Activated T-helper 17 cell treated with anti-CD3 and anti-CD28 coated beads, Interleukin-2, amount 50 U/mL, for 72 hours (primary cell): ENCODE measurements at places on chromosomes 2 and 18.

- peak; percentile 18 for ATAC-seq
Observed at GRCh38 chr18:47929681-47930198, 719 bp downstream of the SMAD2 start.

DNA sequence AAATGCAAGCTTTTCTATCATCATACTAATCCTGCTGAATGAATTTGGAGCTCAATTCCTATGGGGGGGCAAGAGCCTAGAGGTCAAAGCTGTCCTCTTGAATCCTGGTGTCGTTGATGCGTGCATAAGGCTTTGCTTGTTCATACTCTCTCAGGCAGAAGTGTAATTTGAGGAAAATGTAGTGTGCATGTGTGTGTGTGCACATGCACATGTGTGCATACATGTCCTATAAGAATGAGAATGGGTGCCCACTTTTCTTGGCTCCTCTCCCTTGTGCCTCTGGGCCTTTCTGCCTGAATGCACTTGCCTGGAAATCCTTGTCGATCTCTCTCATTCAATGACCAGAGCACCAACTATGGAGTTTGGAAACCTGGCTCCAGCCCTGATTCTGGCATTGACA lies 28.5 kb upstream of the C18orf32 start:
- ATAC-seq = no peak

DNA sequence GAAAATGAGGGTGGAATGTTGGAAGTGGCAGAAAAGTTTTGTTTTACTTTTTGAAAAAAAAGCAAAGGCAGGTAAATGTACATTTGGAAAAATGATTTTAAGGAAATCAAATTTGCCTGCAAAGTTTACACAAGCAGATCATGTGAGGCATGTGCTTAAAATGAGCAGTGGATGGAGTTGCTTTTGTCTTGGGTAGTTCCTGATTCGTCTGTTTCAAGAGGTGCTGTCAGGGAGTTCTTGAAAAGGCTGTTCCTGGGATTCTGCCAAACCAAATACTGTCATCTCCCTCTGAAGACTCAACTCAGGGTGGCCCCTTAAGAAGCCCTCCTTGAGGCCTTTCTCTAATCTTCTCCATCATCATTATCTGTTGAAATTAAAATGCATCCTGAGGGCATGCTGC lies 59.0 kb downstream of the TACR1 start:
- ATAC-seq = no peak

- no peak for ATAC-seq
Observed at GRCh38 chr2:100703213-100703612, 116.7 kb upstream of the NPAS2 start.

- no peak for ATAC-seq
Observed at GRCh38 chr18:75544051-75544481, 116.6 kb upstream of the SMIM21 start.

GRCh38 chr2:15617778-15618448 lies 26.2 kb downstream of the DDX1 start:
- ATAC-seq = no peak

GRCh38 chr2:177161741-177162460 lies 50.7 kb upstream of the HNRNPA3 start:
- ATAC-seq = no peak

- no peak for ATAC-seq
Observed at GRCh38 chr2:44769349-44770011, 172.0 kb upstream of the SIX3 start.

DNA sequence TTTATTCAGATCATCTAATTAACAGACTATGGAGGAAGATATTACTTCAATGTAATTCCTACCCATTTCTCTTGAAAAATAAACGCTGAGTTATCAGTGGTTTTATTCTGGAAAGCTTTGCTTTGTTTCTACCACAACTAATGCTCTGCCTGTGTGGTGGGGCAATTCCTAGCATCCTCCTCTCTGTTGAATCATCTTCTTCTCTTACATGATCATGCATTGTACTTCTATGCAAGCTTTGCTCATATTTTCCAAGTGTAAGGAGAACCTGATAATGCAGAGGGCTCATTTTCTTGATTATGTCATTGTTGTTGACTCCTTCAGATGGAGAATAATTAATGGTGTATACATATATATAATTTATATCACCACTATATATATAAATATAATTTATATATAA lies 46.7 kb downstream of the CCDC195 start:
- ATAC-seq = no peak

DNA sequence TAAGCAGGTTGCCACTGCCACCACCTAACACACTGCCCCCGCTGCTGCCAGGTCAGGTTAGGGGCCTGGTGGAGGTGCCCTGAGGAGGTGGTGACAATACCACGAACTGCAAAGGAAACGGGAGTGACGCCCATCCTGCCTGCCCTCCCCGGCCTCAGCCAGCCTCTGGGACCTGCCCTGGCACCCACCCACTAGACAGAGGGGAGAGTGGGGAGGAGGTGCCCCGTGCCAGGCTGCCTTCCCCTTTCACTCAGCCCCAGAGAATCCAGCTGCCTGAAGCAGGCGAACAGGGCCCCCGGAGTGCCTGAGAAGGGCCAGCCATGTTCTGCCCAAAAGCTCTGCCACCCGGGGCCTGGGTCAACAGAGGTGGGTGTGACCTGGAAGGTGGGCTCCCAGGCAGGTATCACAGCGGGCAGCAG lies 44.5 kb upstream of the FOSL2 start:
- peak; percentile 85 for ATAC-seq

- ATAC-seq = no peak
Observed at GRCh38 chr18:3599195-3599594, 149.2 kb downstream of the TGIF1 start.

DNA sequence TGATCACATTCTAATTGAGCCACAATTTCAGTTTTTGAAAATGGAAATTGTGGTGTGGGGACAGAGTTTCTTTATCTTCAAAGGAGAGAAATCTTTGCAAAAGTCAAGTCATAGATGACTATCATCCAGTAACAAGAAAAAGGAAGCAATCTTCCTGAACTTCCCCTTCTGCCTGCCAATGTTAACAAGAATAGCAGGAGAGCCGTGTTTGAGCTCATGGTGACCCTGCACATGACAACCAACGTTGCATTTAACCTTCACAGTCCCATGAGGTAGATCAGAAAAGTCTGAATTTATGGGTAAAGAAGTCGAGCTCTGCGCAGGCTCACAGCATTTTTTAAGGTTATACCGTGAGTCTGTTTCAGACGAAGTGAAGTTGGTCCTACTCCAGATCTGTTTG lies 454.9 kb downstream of the LPIN1 start:
- no peak for ATAC-seq

DNA sequence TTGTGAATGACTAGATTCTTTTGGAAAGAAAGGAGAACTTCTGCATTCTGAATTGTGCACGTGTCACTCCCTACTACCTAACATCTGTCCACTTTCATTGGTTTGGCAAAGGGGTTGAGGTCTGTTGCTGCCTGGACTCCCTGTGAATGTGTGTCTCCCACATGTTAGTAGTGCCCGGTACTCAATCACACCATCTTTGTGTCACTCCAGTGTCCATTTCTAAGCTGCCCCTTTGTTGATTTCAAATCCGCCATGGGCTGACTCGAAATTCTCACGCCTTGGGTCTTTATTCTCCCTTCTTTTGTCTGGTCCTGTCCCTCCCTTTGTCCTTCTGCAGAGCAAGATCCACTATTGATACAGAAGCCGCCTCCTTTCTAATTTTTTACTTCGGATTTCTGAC lies 7.5 kb downstream of the DPYSL5 start:
- no peak for ATAC-seq

DNA sequence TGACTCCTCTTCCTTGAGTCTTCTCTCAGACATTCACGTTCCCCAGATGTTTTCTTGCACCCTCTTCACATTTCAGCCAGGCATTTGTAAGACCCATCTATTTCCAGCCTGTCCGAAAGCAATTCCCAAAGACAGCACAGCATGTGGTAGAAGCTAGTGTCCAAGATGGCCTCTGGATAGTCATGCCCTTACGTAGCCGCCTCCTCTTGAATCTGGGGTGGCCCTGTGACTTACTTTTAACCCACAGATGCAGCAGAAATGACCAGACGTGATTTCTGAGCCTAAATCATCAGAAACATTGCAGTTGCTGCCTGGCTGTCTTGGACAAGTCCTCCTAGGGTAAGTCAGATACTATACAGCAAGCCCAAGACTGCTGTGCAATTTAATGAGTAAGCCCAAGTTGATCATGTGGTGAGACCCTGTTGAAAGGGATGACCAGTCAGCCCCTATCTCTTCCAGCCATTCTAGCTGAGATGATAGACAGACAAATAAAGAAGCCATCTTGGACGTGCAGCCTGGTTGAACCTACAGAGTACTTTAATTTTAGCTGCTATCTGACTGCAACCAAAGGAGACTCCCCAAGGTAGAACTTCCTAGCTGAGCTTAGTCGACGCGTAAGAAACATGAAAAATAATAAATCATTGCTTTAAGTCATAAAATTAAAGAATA lies 12.3 kb downstream of the ARL5A start:
- ATAC-seq = no peak

- ATAC-seq = peak; percentile 95
Observed at GRCh38 chr2:96760036-96760985, at the start of gene CNNM4. Gene CNNM4 (plus strand): TSS chr2:96760902. CDS start chr2:96761000, 98 bp downstream.

- no peak for ATAC-seq
Observed at GRCh38 chr2:42390401-42390969, 29.5 kb upstream of the COX7A2L start.

- ATAC-seq = no peak
Observed at GRCh38 chr18:8300751-8301410, 308.4 kb upstream of the RAB12 start.

GRCh38 chr2:74333175-74333574 lies 10.0 kb downstream of the SLC4A5 start:
- ATAC-seq = no peak

DNA sequence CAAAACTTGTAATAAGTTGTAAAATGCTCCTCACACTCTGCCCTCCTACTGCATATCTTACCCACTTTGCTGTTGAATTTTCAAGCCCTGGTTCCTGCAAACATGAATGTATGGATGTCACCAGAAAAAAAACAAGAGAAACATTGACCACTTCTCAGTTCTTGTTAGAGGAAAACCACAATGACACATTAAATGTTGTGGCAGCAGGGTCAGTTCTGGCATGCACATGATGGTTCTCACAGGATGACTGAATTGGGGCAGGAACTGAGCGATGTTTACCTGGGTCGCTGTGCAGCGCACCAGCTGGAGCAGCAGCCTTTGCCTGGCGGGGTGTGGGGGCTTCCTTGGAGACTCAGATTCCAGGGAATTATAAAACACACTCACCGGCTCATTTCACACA lies 14.0 kb upstream of the PRKCE start:
- peak; percentile 85 for ATAC-seq
